ENCODE measurements at places on chromosomes 4 and X. TPM values are rescaled to one million over a fixed set of nuclear protein-coding genes. Genes with fewer than 3 reads are reported as not detected.

Gene TENM3
- 19.5 TPM for polyA plus RNA-seq

Gene PRICKLE3
- polyA plus RNA-seq: 5.6 TPM

Gene VCX2
- polyA plus RNA-seq: 0.28 TPM

Gene SMAD1
- 74.7 TPM for polyA plus RNA-seq

Gene ABCD1
- 6.4 TPM for polyA plus RNA-seq

All from left kidney (tissue), 8 donors.